ENCODE measurements at places on chromosomes 13 and 19.

DNA sequence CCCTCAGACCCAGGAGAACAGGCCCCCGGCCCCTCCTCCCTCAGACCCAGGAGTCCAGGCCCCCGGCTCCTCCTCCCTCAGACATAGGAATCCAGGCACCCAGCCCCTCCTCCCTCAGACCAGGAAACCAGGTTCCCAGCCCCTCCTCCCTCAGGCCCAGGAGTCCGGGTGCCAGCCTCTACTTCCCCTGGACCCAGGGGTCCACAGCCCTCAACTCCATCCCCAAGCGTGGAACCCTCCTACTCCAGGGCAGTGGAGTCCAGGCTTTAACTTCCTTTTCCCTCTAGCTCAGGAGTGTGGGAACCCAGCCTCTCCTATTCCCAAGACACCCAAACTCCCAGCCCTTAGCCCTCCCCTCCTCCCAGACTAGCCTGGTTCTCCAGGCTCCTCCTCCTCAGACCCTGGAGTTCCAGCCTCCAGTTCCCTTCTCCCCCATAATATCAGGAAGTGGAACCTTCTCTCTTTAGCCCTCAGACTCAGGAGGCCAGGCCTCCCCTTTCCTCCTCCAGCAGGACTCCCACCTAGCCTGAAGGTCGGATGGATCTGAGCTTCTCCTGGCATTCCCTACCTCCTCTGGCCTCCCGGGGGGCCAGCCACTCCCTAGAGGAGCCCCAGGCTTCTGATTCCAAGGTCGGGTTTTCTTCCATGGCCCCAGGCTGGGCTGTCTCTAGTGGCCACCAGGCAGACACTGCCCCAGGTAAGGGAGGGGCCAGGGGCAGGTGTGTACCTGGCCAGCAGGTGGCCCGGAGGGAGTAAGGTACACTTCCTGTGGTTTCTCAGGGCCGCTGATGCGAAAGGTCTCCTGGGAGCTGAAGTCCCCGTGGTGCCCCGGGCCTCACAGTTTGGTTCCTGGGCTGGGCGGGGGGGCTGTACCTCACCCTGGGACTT is at the start of gene TMC4:
Gene TMC4 (minus strand): TSS at position 690 of the 888 bp plus-strand sequence. CDS start 43 bp downstream, at position 647.
- DNase-seq = no peak

DNA sequence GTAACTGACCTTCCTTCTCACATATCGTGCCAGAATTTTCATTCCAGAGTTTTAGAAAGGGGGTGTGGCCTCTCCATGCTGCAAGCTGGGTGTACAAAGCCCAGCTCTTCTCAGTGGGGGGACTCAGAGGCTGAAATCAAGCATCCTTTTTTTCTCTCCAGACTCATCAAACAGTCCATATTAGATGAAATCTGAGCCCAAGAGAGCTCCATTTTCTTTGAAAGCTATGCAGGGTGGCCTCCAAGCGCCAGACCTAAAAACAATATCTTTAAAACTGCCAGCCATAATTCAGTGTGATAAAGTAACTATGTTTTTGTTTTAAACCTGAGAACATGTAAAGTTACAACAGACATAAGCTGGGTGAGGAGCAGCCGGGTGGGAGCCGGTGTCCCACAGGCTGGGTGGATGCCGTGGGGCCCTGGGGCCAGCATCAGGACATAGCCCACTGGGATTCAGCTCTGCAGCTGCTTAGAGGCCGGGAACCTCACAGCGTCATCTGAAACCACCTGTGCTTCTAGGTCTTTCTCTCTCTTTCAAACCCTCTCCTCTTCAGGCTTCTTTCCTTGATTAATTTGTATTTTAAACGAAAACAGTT is 249.2 kb downstream of the ZNF536 start:
- no peak for DNase-seq

DNA sequence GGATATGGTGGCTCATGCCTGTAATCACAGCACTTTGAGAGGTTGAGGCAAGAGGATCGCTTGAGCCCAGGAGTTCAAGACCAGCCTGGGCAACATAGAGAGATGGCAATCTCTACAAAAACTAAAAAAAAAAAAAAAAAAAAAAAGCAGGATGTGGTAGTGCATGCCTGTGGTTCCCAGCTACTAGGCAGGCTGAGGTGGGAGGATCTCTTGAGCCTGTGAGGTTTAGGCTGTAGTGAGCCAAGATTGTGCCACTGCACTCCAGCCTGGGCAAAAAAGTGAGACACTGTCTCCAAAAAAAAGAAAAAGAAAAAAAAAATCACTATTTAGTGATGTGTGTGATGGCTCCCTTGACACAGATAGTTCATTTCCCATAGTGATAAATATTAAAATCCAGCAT is 365.0 kb upstream of the NBEA start:
- no peak for DNase-seq

DNA sequence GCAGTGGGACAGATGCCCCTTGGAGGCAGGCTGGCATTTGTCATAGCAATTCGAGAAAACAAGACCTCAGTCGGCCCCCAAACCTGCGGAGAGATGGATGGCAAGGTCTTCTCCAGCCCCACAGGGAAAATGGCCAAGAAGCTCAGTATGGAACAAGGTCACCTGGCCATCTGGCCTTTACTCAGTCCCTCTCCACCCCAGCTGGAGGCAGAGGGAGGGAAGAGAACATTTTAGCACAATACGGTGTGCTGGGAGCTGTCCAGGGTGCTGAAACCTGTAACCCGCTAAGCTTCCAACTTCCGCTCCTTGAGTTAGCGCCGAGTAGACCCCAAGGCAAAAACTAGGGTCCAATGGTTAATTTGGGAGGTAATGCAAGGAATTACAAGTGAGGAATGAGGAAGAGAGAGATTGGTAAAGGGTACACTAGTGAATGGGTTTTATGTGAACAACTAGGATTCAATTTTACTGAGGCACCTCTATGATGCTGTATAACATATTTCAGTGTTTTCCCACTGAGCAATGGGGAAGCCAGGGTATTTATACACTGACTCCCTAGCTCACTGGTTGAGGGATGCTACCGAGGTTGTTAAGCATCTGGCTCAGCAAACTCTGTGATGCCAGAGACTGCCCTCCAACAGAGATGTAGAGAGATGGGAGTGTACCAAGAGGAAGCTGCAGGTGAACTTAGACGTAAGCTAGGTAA is 64.3 kb downstream of the CACNA1A start:
- peak; percentile 4 for DNase-seq

DNA sequence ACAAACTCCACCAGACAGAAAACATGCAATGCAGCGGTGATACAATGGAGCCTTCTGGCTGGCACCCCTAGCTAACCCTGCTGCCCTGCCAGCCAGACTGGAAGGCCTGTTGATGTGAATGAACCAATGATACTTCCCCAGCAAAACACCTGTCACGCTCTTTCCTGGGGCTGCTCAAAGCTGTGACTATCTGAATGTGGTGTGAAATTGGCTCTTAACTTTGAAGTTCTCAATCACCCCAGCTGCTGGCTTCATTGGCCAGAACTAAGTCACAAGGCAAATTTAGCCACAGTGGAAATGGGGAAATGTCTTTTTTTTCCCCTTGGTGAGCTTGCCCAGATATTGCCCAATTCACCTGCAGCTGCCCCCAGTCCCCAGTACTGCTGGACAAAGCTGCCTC is 147.3 kb downstream of the SLC7A1 start:
- DNase-seq = no peak

- DNase-seq = no peak
Observed at GRCh38 chr19:56133858-56134653, 7.0 kb upstream of the ZNF444 start.

- no peak for DNase-seq
Observed at GRCh38 chr19:5681391-5682106, 722 bp downstream of the HSD11B1L start.

- no peak for DNase-seq
Observed at GRCh38 chr19:1281569-1282287, 3.9 kb upstream of the EFNA2 start.

DNA sequence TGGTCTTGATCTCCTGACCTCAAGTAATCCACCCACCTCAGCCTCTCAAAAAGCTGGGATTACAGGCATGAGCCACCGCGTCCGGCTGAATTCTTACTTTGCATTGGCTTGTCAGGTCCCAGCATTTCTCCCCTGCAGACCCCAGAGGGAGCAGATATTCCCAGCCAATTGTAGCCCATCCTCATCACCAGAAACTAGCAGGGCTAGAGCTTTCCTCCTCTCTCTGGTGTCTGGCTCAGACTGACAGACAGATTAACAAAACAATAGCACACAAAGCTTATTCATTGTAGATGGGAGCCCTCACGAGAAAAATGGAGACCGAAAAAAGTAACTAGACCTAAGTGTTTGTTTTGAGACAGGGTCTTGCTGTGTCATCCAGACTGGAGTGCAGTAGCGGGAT is 7.5 kb upstream of the MPV17L2 start:
- no peak for DNase-seq

DNA sequence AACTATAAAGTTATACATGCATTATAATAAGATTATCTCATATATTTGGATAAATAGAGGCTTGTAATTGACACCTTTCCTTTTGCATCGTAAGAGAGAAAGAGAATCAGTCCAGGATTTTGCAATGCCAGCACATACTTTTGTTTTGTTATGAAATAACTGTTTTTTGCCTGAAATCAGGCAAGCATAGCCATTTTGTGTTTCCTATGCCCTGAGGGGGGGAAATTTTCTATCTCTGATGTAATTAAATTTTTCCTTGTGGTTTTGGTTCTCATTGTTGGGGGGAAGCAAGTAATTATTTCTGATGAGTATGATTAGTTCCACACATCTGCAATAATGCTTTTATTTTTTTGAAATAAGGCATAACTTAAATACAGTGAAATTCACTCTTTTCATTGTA is 229.4 kb downstream of the NDFIP2 start:
- DNase-seq = no peak

DNA sequence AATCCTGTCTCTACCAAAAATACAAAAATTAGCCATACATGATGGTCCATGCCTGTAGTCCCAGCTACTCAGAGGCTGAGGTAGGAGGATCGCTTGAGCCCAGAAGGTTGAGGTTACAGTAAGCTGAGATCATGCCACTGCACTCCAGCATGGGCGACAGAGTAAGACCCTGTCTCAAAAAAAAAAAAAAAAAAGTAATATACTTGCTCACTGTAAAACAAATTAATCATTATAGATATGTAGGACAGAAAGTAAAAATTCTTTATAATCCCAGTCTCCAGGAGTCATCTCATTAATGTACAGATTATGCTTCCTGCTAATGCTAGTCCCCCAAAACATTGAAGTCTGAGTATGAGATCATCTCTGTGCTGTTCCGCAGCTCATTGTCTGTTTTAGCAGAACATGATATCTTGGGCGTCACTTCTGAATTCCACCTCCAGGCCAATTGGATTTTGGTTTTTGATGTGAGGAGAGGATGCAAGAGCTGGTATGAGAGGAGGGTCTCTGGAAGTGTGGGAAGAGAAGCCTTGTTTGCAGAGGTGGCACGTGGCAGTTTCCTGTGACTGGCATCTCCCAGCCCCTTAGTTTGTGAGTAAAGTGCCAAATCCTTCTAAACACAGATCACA is 75.4 kb upstream of the NPAS1 start:
- no peak for DNase-seq

- DNase-seq = no peak
Observed at GRCh38 chr19:5588441-5588840, 20.7 kb upstream of the TINCR start.

DNA sequence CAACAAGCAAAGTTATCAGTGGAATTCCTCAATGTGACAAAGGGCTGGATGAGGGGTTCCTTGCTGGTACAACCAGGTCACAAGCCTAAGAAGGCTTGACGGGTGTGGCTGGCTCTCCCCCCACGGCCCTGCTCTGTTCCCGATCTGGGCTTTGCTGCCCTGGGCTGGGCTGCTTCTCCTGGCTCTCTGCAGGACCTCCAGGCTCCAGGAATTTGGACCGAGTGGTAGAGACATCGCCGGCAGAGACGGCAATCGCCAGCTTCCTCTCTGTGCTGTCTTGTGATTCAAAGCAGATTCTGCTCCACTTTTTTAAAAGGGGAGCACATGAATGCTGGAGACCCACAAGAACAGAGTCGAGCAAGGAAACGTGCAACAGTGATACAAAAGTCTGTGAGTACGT is at the start of gene SERPINE3:
Gene SERPINE3 (plus strand): TSS at position 338 of the 400 bp plus-strand sequence. CDS start 1,401 bp downstream, outside the sequence.
- no peak for DNase-seq

- DNase-seq = no peak
Observed at GRCh38 chr13:52779103-52779502, 39.5 kb upstream of the CNMD start.

DNA sequence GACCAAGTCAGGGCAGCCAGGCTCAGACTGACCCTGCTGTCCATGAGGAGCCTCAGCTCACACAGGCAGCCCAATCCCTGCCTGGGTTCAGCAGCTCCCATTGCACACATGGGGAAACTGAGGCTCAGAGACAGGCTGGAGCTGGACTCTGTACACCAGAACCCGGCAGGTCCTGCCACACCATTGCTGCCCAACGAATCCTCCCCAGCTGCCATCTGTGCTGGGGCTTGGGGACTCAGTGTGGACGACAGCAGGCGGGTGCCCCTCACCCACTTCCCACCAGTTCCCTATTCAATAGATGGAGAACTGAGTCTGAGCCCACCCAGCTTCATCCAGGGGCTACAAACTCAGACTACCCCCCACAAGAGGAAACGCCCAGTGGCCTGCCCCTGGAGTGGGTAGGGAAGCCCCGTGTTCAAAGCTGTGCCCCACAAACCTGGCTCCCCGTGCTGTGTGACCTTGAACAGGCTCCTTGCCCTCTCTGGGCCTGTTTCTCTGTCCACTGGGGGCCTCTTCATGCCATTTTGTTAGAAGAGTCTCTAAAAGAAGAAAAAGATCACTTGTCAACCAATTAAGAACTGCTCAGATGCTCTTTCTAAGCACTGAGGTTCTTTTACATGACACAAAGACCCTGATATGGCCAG is 50.8 kb downstream of the AP1M1 start:
- no peak for DNase-seq

- no peak for DNase-seq
Observed at GRCh38 chr19:28882818-28883217, 330.1 kb downstream of the UQCRFS1 start.

- DNase-seq = no peak
Observed at GRCh38 chr19:18109733-18110608, 12.4 kb downstream of the MAST3 start.

- no peak for DNase-seq
Observed at GRCh38 chr13:62704875-62705274, 1289.2 kb upstream of the PCDH20 start.

DNA sequence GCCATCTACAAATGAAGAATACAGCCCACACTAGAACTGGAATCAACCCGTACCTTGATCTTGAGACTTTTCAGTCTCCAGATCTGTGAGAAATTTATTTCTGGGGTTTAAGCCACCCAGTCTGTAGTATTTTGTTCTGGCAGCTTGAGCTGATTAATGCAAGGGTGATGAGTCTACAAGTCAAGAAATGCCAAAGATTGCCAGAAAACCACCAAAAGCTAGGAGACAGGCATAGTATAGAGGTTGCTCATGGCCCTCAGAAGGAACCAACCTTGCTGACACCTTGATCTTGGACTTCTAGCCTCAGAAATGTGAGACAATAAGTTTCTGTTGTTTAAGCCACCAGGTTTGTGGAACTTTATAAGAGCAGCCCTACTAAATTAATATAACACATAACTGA is 428.2 kb upstream of the KLF12 start:
- no peak for DNase-seq

- DNase-seq = no peak
Observed at GRCh38 chr13:39970177-39970846, 314.9 kb downstream of the COG6 start.

- no peak for DNase-seq
Observed at GRCh38 chr13:73519396-73520116, 460.8 kb downstream of the KLF5 start.

- no peak for DNase-seq
Observed at GRCh38 chr19:8528500-8528899, 14.5 kb upstream of the ZNF414 start.

Data from activated CD4-positive, CD25-positive, alpha-beta regulatory T cell treated with anti-CD3 and anti-CD28 coated beads, Interleukin-2, amount 50 U/mL, for 16 hours (primary cell).